Thymus (tissue), 14 donors: ENCODE measurements at places on chromosomes 16 and 17. TPM values are rescaled to one million over a fixed set of nuclear protein-coding genes. Genes with fewer than 3 reads are reported as not detected.

- DNase-seq = no peak
Measured at GRCh38 chr16:50665128-50665878, 15.8 kb downstream of the SNX20 start.

DNA sequence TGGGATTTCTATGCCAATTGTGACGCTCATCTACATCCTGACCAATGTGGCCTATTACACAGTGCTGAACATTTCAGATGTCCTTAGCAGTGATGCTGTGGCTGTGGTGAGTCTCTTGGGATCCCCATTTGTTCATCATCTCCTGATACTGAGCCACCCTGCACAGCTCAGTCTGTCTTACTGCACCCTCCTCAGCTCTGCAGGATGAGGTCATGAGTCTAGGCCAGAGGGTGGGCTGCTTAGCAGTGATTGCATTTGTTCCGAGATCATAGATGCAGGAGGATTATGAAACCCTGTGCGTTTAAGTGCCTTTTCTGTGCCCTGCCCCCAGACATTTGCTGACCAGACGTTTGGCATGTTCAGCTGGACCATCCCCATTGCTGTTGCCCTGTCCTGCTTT, 19.5 kb downstream of the SLC7A6OS start:
- no peak for DNase-seq

- DNase-seq = peak; percentile 75
Measured at GRCh38 chr16:70695331-70696070, 9.6 kb upstream of the MTSS2 start.

- no peak for DNase-seq
Measured at GRCh38 chr16:10738231-10739077, 5.2 kb upstream of the NUBP1 start.

DNA sequence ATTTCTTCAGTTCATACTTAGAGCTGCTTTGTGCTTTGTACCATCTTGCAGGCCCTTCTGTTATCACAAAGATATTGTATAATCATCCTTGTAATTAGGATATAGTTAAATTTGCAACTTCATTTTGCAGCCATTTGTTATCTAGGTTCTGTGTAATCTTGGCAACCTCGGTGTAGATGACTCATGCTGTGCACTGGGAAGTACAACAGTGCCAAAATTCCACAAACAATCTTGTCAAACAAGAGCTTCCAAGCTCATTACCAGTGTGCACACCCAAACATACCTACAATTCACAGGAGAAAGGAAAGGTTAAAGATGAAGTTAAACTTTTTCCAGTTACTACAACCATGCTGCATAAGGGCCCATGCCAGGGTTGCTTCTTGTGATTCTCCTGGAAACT, 1231.8 kb downstream of the CDH11 start:
- DNase-seq = no peak

GRCh38 chr17:4808378-4808767, 1.4 kb downstream of the PLD2 start:
- DNase-seq = no peak

DNA sequence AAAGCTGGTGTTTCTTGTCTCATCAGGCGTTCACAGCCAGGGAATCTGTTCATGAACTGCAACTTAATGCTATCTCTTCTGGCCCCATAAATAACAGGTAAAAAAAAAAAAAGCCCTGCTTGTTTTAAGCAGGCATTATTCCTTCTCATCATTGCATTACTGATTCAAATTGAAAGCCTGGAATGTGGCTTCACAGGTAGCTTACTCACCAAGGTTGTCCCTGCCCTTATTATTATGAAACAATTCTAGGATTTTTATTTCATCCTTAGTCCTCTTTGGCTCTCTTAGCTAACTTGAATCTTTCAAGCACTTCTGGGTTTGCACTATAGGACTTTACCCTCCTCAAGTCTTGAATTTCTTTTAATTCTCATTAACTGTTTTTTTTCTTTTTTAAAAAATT, 113.3 kb downstream of the CNTNAP4 start:
- no peak for DNase-seq

The CDRT15L2 gene
- not detected for total RNA-seq

- DNase-seq = no peak
Measured at GRCh38 chr16:86022381-86022960, 123.5 kb downstream of the IRF8 start.

DNA sequence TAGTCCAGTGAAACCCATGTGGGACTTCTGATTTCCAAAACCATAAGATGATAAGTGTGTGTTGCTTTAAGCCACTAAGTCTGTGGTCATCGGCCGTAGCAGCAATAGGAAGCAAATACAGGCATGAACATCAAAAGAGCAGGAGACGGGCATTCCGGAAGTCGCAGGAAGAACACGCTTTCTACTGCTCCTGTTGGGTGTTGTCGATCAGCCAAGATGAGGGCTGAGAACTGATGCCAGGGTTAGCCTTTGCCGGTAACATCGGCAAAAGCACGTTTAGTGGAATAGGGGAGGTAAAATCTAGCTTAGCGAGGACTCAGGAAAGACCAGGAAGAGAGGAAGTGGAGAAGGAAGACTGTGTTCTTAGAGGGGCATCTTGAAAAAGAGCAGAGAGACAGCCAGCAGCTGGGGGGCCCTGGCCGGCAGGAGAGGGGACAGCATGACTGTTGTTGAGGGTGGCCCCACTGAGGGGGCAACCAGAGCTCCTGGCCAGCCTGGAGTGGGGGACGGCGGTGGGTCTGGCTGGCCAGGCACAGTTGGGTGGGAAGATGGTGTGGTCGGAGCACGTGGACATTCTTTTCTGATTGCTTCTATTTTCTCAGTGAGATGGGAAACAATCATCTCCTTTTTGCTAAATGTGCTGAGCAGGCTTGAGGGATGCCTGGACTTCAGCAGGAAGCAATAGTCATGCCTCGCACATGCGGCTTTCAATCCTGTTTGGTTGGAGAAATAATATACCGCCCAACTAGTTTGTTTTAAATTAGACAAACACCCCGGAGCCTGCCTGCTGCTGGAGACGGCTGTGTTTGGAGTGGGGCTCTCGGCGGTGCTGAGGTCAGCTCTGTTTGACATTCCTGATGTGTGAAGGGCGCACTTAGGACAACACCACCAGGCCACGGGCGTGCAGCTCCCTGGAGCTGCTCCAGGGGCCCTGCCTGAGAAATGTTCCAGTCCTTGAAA, 109.9 kb downstream of the METRNL start:
- no peak for DNase-seq

GRCh38 chr16:25060920-25061319, 45.8 kb upstream of the ARHGAP17 start:
- DNase-seq = peak; percentile 82

The TEX14 gene
- total RNA-seq = 0.33 TPM

DNA sequence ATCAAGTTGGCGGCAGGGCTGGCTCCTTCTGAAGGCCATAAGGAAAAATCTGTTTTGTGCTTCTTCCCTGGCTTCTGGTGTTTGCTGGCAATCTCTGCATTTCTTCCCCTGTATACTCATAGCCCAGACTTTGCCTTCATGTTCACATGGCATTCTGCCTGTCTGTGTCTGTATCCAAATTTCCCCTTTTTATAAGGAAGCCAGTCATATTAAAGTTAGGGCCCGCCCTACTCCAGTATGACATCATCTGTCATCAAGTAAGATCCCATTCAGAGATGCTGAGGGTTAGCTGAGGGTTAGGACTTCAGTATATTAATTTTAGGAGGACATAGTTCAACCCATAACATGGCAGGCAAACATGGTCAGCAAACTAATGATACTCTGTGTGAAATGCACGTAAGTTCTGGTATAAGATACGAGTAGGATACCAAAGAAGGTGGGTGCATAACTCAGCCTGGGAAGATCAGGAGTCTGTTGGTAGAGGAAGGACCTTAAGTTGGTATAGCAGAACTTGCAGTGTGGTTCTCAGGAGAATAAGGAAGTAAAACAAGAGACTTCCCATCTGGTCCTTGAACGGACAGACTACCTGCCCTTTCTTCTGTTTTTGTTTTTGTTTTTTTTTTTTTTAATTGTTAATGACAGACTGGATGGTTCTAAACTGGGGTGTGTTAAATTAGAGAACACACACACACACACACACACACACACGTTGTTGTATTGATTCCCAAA, 13.9 kb downstream of the MAP2K6 start:
- no peak for DNase-seq

The RASD1 gene
- total RNA-seq = 13.0 TPM

GRCh38 chr16:3690980-3691720, 26.2 kb downstream of the TRAP1 start:
- no peak for DNase-seq
